ENCODE measurements at places on chromosomes 2 and 18. TPM values are rescaled to one million over a fixed set of nuclear protein-coding genes. Genes with fewer than 3 reads are reported as not detected.

The POTEJ gene
- not detected for total RNA-seq

- peaks cover 31% of the 10 kb centered on the region for H3K4me1 ChIP-seq
- H3K27me3 ChIP-seq = no peaks in the 10 kb centered on the region
- H3K4me3 ChIP-seq = no peak overlapping the region
- peak; percentile 44 for DNase-seq
- H3K36me3 ChIP-seq = no peaks in the 10 kb centered on the region
- no peak overlapping the region for H3K27ac ChIP-seq
Observed at GRCh38 chr2:239307221-239307569, 93.6 kb downstream of the HDAC4 start.

The CLEC4F gene
- 0.15 TPM for total RNA-seq

- DNase-seq = no peak
- no peaks in the 10 kb centered on the region for H3K36me3 ChIP-seq
- H3K4me3 ChIP-seq = no peak overlapping the region
- H3K4me1 ChIP-seq = no peaks in the 10 kb centered on the region
- H3K27me3 ChIP-seq = no peaks in the 10 kb centered on the region
Observed at GRCh38 chr2:25514043-25514637, 159.2 kb downstream of the DTNB start.

DNA sequence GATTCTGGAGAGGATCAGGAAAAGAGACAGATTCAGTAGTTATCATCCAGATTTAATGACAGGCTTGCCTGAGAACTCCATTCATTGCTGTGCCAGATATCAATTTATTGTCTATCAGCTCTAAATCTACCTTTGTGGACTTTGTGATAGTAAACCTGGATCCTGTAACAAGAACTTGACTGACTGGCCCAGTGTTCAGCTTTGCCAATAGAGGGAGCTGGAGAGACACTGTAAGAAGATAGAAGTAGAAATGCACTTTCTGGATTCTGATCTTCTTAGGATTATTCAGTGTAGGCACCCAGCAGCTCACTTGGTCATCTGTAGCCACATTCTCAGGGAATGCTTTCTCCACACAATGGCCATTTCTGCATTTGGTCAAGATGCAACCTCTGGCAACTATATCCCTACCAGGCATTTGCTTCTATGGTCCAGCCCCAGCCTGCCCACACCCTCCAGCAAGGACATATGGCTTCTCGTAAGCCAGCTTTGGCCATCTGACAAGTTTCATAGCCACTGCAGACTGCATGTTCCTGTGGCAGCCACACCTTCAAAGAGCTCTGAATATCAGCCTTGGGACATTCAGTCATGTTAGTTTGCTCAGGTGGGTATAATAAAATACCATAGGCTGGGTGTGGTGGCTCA, 6.1 kb upstream of the SERPINB8 start:
- H3K27me3 ChIP-seq = no peaks in the 10 kb centered on the region
- H3K27ac ChIP-seq = no peak overlapping the region
- H3K4me1 ChIP-seq = no peaks in the 10 kb centered on the region
- no peaks in the 10 kb centered on the region for H3K36me3 ChIP-seq
- DNase-seq = no peak
- H3K4me3 ChIP-seq = no peak overlapping the region

The PAX8 gene
- 3.6 TPM for total RNA-seq
